ENCODE measurements at places on chromosomes 3 and 15.

DNA sequence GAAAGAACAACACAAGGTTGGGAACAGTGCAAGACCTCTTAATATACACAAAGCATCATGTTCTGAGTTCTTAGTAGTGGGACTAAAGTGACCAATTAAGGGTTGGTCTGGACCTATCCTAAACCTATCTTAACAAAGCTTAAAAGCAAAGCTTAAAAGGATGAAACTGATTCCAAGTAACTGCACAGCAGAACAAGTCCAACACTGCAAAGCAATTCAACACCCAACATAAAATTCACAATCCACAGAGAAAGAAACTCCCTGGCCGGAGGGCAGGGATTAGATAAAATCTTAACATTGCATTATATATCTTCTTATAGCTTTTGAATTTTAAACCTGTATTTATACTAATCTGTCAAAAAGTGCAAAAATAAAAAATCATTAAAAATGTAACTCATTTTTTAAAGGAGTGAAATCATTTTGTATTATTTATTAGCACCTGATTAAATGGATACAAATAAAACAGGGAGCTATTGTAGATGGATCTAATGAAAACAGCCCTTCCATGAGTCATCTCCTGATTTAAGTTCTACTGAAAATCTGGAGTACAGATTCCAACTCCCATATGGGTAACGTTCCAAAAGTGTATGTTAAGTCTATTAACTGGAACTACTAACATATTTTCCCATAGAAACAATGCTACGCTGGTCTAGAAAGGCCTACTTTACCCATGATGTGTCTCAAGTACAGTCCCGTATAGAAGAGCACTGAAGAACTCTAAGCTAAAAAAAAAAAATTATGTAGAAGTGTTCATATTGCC, 34.9 kb downstream of the PIK3R4 start:
- DNase-seq: no peak

- DNase-seq: no peak
Observed at GRCh38 chr3:72185549-72186399, 400.8 kb upstream of the PROK2 start.

GRCh38 chr3:175564363-175564762, 705.2 kb downstream of the NAALADL2 start:
- DNase-seq: no peak

- DNase-seq: no peak
Observed at GRCh38 chr15:62515696-62516395, 350.8 kb upstream of the C2CD4B start.

- no peak for DNase-seq
Observed at GRCh38 chr15:65194826-65195547, 9.8 kb upstream of the CLPX start.

- no peak for DNase-seq
Observed at GRCh38 chr3:197349368-197349767, 51.0 kb upstream of the DLG1 start.

- no peak for DNase-seq
Observed at GRCh38 chr15:80561500-80561899, 133.6 kb upstream of the ABHD17C start.

DNA sequence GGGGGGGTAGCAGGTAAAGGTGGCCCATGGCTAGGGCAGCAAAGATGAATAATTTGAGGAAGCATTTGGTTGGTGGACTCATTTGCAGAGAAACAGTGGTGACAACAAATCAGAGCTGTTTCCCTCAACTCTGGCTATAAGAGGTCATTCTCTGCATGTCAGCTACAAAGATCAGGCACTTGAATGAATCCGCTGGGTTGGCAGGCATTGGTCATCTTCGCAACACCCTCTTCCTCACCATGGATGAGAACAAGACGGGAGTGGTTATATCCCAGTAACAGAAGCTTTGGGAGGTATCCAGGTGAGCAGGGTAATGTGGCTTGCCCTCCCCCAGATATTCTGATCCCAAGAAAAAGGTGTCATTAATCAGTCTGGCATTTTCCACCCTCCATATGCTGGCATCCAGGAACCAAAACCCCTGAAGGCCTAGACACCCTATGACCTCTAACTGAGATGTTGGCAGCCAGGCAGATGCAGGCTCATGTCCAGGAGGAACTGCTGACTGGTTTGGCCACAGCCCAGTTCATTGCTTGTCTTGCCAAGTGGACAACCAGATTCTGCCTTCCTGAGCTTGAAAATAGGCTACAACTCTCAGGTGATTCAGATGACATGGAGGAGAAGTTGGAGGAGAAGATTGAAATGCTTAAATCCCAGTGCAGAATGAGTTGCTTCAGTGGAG, 108.9 kb upstream of the TRIM42 start:
- no peak for DNase-seq

DNA sequence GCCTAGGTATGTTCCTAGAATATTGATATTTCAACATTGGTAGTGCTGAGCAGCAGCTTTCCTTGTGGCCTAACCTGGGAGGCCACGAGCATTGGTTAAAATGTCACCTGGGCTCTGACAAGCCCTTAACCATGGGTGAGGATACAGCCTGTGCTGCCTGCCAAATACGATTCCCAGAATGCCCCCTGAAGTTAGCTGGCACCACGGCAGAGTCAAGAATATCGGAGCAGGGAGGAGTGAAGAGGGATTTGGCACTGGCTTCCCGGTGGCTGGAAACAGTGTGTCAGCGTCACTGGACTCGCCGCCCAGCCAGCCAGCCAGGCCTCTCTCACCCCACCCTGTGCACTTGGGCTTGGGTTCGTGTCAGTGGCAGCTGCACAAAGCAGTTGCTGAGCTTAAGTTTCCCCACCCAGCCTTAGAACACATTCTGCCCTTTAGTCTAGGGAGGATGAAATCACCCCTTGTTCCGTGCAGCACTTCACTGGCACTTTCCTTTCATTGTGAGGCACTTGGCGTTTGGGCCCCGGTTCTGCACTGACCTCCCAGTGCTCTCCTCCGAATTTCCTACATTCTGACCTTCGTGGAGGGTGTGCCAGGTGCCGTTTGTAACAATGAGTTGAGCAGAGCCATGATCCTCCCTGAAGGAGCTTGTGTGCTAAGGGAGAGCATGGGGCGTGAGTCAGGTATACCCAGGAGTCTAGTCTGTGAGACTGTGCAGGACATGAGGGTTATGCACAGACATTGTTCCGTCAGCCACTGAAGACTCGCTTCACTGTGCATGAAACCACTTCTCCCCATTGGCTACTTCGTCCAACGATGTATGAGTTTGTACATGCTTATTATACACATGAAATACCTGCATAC, 152.8 kb upstream of the BHLHE40 start:
- no peak for DNase-seq

GRCh38 chr3:107044677-107045076, 332.6 kb upstream of the CCDC54 start:
- no peak for DNase-seq

DNA sequence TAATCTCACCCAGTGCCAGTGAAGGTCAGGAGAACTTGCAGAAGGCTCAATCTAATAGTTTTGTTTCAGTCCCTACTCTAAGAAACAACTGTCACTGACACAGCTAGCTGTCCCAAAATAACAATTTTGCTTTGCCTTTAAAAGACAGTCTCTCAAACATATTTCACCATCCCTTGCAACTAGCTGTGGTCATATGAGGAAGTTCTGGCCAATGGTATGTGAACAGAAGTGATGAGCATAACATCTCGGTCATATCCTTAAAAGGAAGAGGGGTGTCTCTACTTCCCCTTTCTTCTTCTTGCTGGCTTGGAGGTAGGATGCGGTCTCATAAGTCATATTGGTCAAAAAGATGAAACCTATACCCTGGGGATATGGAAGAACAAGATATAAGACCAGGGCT, 198.1 kb downstream of the NEK10 start:
- DNase-seq: no peak

- no peak for DNase-seq
Observed at GRCh38 chr3:19063936-19064335, 84.4 kb upstream of the KCNH8 start.

DNA sequence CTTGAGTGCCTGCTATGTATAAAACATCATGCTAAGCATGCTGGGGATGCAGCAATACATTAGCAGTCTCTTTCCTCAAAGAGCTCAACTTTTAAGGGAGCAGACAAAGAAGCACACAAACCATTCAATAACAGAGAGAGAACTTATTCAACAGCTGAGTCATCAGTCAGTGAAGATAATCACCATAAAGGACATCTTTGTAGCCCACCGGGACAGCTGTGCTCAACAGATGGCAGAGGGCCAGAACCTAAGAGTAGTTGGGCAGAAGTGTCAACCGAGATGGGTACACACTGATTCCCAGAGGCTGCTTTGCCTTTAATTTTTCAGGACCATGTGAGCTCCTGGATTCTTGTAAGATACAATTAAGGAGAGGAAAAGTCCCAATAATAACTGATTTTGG, 4.2 kb upstream of the RAB8B start:
- DNase-seq: no peak

GRCh38 chr3:61913701-61914100, 352.3 kb downstream of the PTPRG start:
- no peak for DNase-seq

DNA sequence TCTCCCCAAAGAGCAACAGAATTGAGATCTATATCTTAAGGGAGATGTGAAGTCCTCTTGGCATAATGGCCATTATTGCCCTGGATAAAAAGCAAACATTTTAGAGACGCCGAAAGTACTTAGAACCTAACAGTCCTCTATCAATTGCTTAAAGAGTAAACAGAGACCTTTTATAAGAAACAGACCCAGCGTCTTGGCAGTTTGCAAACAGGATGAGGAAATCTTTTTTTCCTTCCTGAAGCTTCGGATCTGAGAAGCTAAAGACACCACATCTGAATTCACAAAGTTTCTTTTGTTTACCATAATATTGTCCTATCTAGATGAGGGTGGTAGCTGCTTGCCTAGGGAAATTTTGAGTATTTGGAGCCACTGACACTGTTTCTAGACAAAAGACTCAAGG, 59.9 kb upstream of the LIMD1 start:
- DNase-seq: no peak

DNA sequence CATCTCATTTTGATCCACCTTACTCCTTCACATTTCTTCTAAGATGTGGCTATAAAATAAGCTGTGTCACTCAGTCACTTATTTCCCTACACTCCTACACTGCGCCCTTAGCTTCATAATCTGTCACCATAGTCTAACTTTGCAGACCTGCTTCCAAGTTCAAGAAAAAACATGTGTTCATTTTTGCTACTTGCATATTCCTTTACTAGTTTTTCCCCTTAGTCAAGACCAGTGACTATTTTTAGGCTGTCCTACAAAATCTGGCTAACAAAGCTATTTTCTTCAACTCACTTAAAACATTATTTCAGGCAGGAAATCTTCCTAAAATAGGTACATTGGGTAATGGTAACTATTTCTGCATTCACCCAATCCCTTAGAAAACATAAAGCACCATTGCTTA, 272.5 kb downstream of the TBC1D5 start:
- no peak for DNase-seq

GRCh38 chr15:63503739-63504246, 600 bp upstream of the USP3 start:
- DNase-seq: peak; percentile 89

DNA sequence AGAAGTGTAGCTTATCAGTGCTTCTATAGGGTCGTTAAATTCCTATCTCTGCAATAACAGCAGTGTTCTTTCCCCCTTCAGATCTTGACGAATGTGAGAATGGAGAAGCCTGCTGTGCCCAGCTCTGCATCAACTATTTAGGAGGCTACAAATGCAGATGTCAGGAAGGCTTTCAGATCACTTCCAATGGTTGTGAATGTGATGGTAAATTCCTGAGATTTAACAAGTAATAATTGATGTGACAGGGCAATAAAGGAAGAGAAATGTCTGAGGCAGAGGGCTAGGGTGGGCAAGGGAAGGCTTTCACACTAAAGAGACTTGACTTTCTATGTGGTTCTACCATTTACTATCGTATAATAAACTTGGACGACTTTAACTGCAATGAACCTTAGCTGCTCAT, 711.7 kb upstream of the GOLIM4 start:
- DNase-seq: no peak

- no peak for DNase-seq
Observed at GRCh38 chr3:194330579-194330978, 20.5 kb downstream of the CPN2 start.

DNA sequence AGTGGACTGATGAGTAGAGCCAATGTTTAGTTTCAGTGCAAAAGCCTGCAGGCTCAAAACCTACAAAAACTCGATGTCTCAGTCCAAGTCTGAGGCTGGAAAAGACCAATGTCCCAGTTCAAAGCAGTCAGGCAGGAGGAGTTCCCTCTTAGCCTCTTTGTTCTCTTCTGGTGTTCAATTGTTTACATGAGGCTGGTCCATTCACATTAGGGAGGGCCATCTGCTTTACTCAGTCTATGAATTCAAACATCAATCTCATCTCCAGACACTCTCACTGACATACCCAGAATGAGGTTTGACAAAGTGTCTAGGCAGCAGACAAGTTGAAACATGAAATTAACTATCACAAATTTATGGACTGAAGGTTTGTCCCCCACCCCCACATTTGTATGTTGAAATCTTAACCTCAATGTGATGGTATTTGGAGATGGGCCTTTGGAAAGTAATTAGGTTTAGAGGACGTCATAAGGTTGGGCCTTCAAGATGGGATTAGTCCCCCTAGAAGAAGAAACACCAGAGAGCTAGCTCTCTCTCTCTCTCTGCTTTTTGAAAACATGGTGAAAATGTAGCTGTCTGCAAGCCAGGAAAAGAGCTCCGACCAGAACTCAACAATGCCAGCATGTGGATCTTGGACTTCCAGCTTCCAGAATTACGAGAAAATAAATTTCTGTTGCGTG, 438.5 kb upstream of the RGMA start:
- no peak for DNase-seq

- no peak for DNase-seq
Observed at GRCh38 chr3:117192888-117193287, 483.3 kb downstream of the TUSC7 start.

GRCh38 chr3:48599077-48599501, 4.0 kb upstream of the COL7A1 start:
- DNase-seq: no peak

- DNase-seq: no peak
Observed at GRCh38 chr3:5826467-5826866, 639.0 kb downstream of the EDEM1 start.

GRCh38 chr3:119494597-119494996, 3.8 kb upstream of the TIMMDC1 start:
- no peak for DNase-seq

GRCh38 chr3:141854599-141854998, 21.8 kb upstream of the ATP1B3 start:
- DNase-seq: no peak

DNA sequence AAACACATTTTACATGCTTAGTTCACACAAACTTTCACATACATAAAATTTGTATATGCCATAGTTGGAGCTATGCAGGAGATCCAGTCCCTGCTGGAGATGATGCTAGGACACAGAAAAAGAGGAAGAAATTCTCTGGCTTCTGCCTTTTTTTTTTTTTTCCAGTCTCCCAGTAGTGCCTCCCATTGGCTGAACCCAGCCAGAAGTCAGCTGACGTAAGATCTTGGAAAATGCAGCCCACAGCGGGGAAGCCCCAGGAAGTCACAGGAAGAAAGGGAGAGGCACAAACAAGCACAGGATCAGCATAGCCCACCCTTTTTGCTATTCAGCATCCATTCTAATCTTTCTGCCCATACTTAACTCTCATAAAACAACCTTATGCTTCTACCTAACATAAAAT, 38.5 kb downstream of the SCN11A start:
- DNase-seq: no peak

Measured in NK-92 treated with Interleukin-12 subunit alpha and Interleukin-12 subunit beta, amount 100 ng/mL, for 24 hours (cell line).